Fibroblast of the aortic adventitia (primary cell): ENCODE measurements at places on chromosomes 1 and 21.

GRCh38 chr1:55714230-55714629 lies 499.1 kb upstream of the USP24 start:
- DNase-seq = no peak

DNA sequence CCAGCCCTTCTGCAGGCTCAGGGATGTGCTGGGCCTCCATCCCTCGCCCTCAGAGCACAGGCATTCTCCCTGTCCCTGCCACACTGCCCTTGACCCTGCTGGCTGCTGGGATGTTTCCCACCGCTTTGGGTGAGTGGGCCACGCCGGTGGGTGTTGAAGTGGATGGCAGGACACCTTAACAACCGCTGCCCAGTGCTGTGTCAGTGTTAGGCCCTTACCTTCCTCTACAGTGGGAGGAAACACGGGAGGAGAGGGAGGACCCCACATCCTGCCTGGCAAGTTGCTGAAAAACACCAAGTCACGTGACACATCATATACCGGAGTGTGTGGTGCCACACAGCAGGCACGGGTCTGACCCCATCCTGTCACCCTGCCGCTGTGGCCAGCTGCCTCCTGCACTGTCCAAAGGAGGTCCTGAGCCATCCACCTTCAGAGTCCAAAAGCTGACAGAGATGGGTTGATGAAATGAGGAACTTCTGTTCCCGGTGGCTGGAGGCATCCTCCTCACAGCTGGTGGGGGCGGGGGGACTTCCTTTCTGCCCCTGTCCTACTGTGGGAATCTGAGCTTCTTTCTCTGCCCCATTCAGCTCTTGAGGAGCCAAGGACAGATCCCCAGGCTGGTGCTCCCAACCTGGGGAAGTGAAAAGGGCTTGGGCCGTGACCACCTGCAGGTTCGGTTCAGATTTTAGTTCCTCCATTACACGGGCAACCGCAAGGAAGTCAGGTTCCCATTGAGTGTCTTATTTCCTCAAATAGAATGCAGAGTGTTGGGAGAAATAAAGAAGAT lies 3.2 kb upstream of the THEMIS2 start:
- no peak for DNase-seq

DNA sequence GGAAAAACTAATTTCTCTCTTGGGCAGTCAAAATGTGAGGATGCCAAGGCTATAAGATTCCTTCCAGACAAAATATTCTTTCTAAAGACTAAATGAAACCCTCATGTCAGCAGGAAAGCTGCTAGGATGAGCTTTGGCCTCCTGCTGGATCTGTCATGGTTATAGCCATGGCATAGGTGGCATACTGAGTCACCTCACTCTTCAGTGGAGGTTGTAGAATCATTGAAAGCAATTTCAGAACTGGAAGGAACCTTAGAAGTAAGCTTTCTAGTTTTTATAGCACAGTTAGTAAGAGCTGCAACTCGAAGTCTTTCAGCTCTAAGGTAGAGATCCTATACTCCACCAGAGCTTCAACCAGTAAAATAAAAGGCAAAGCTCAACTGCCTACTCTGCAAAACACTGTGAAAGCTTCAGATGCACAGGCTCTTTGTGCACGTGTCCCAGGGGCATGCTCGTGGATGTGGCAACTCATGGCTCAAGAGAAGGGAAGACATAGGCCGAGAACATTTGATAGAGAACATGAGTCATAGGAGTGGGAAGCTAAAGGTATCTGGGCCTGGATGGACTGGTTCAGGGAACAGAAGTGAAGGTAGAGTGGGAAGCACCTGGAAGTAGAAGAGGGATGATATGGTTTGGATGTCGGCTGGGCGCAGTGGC lies 5.8 kb downstream of the AVPR1B start:
- no peak for DNase-seq

DNA sequence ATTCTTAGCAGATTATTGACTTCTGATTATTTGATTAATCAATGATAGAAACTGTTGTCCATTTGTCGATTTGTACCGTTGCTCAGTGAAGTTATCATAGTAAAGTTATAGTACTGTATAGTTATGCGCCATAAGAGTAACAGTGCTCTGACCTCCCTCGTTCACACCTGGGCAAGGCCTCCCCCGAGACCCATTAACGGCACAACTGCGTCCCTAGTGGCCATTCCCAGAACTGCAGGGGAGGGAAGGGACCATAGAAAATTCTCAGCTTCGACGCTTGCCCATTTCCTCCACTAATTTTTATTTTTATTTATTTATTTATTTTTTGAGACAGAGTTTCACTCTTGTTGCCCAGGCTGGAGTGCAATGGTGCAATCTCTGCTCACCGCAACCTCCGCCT lies 334.4 kb downstream of the DSCAM start:
- no peak for DNase-seq

- no peak for DNase-seq
Measured at GRCh38 chr1:50108497-50109059, at the start of gene ELAVL4. Gene ELAVL4 (plus strand): TSS chr1:50108920. CDS start chr1:50109190, 270 bp downstream.

DNA sequence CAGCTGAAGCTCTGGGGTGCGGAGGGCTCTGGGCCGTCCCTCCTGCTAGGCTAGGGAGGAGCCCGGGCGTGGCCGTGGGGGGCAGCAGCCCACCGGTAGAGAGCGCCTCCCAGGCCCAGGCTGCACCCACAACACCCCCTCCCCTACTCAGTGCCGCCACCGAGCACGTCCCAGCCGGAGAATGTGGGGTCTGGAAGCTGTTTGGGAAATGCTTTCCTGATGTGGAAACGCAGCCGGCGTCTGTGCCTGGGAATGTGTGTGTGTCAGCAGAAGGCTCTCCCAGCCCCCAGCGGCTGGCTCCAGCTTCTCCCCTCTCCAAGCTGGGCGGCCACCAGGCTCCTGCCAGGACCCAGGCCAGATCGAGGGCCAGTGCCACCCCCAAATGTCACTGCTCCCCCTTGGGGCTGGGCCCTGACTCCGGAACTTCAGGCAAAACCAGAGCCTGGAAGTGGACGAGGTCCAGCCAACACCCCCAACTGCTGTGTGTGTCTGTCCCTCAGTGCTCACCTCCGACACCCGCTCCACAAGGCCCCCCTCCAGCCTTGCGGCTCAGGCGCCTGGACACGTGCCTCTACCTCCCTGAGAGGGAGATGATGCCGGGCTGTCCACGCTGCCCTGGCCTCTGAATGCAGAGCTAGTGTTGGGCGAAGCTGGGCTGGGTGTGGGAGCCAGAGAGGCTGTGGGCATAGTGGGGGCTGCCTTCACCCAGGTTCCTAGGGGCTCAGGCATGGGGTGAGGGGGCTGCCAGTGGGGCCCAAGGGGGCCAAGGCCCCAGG lies 74.7 kb downstream of the MEGF6 start:
- DNase-seq = peak; percentile 35

GRCh38 chr1:61076728-61077675 lies 5.4 kb upstream of the NFIA start:
- DNase-seq = peak; percentile 92

GRCh38 chr1:160789051-160789701 lies 6.8 kb upstream of the LY9 start:
- DNase-seq = no peak

- DNase-seq = no peak
Measured at GRCh38 chr1:211789641-211790464, 40.7 kb downstream of the LPGAT1 start.

DNA sequence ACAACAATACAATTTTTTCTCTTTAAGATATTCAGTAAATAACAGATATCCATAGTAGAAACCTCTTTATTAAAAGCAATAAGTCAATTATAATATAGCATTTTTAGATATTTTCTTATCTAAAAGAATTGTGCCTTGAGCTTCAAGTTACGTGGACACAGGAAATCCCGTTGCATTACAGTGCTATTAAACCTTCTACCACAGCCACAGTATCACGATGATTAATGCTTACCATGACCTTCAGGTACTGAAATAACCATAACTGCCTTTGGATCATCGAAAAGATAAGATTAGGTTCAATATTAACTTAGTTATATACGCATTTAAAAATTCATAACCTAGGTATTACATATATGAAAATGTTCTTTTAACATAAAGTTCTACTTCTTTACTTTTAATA lies 17.9 kb downstream of the B3GALNT2 start:
- no peak for DNase-seq

DNA sequence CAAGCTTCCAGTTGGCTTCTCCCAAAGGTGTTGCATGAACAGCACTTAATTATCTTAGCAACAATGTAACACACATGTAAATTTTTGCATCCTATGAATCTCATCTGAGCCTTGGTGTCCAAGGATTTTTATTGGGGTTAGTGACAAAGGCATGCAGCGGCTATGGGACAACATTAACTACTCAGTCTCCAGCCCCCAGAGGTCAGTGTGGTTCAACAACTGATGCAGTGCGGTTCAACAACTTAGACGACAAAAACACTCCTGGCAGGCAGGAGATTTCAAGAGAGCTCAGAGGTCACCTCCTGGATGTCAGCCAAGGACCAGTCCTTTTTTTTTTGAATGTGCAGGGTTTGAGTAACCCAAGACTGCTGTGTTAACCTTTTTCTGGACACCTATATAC lies 77.5 kb upstream of the HMCN1 start:
- no peak for DNase-seq

DNA sequence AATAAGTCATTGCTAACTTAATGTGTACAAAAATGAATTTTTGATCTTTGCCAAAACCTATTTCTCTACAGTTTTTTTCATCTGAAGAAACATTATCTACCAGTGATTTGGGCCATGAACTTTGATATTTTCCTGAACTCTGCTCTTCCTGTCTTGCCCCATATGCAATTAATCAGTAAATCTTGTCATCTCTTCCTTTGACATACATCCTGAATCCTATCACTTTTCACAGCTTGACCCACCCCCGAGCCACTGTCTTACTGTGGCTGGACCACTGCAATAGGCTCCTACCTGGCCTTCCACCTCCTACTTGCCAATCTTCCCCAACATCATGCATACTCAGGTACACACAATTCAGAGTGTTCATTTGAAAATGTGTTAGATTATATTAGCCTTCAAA lies 46.4 kb downstream of the RGS13 start:
- no peak for DNase-seq

GRCh38 chr1:228408041-228408868 lies 1.6 kb upstream of the TRIM11 start:
- DNase-seq = no peak

DNA sequence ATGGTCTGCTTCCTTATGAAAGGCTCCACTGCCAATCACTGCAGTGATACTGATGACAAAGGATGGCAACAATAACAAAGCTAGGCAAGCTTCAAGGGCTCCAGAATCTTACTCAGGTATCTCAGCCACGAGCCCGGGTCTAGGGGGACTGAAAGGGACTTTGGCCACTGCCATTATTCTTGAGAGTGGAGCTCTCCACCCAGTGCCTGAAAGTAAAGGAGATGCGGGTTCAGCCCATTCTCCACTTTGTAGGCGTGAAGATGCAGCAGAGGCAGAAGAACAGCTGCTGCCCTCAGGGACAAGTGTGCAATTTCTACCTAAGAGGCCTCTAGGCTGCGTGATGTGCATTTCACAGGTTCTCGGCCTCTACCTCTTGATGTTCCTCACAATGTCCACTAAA lies 31.4 kb upstream of the SLAMF9 start:
- DNase-seq = no peak

DNA sequence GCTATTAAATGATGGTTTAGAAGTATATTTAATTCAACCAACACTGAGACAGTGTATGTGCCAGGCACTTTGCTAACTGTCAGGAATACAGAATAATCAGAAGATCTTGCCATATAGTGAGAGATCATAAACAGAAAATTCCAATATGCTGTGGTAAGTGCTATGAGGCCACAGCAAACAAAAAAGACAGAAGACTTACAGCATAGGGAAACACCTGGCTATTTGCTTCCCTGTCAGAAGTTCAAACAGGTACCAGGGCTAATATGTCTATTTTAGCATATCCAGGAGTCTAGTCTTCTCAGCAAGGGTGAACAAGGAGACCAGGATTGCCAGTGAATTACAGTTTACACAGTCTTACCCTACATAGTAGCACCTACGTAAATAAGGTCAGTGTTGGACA lies 30.4 kb downstream of the TRIT1 start:
- no peak for DNase-seq

- DNase-seq = peak; percentile 58
Measured at GRCh38 chr1:18939398-18940302, 16.8 kb downstream of the IFFO2 start.

DNA sequence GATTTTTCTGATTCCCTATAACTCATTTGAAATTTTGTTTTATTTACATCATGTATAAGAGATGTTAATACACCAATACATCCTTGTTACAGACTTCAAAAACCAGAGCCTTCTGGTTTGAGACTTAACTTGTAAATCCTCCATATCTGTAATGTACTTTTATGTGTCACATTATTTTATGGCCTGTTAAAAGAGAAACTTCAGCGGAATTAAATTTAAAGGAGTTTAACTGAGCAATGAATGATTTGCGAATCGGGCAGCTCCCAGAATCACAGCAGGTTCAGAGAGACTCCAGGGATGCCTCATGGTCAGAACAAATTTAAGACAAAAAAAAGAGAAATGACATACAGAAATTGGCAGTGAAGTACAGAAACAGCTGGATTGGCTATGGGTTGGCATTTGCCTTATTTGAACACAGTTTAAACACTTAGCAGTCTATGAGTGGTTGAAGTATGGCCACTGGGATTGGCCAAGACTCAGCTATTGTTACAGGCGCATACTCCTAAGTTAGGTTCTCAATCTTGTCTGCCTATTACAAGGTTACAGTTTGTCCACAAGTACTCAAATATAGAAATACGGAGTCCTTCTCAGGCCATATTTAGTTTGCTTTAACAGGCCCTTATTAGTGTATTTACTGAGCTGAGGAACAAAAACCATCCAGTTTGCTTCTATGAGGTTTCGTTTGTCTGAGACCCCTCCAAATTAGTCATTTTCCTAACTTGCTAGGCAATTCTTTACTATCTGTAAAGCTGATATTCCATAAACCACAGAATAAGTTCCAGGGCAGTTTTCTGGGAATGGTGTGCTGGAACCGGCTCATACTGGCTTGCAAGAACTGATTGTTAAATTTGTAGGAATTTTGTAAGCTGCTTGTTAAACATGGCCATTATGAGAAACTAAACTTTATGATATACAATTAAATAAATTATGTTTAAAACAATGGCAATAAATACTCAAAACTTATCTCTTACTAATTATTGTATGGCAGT lies 56.2 kb upstream of the WDR26 start:
- peak; percentile 61 for DNase-seq

- DNase-seq = no peak
Measured at GRCh38 chr21:27290028-27290427, 323.1 kb upstream of the ADAMTS5 start.

GRCh38 chr1:29811727-29812407 lies 575.5 kb downstream of the PTPRU start:
- DNase-seq = no peak

DNA sequence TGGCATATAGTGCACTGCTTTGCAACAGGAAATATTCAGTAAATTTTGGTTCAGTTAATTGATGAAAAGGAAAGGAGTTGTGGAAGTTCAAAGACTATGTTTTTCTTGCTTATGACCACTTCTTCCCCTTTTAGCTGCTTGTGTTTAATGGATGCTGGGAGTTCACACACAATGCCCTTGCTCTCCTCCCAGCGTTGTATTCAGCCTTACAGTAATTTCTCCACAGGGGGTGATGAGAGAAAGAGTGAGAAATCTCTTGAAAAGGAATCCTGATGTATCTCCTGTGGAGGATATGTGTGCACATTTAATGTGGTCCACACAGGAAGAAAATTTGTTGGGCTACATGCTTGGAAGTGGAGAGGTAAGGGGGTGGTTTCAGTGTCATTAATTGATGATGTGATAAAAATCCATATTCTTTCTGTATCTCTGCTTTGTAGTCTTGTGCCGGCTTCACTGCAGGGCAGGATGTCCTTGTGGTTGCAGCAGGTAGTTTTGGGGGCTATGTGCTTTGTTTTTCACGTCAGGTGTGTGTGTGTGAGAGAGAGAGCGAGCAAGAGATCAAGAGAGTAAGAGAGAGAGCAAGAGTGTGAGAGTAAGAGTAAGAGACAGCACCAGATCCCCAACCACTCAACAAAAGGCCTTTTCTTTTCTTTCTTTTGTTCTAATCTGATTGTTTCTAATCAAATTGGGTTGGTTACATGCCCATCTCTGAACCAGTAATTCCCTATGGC lies 204.4 kb downstream of the RWDD3 start:
- no peak for DNase-seq
